ENCODE measurements at places on chromosomes 11 and 22. TPM values are rescaled to one million over a fixed set of nuclear protein-coding genes. Genes with fewer than 3 reads are reported as not detected.
A peak's percentile ranks its signal among the peaks of the same experiment; 100 is the strongest.

Gene OR8U1
- not detected for total RNA-seq

Gene MMP13
- total RNA-seq = not detected

Gene KRTAP5-2
- total RNA-seq = 1.6 TPM

Gene LRRC74B
- total RNA-seq = 6.7 TPM

DNA sequence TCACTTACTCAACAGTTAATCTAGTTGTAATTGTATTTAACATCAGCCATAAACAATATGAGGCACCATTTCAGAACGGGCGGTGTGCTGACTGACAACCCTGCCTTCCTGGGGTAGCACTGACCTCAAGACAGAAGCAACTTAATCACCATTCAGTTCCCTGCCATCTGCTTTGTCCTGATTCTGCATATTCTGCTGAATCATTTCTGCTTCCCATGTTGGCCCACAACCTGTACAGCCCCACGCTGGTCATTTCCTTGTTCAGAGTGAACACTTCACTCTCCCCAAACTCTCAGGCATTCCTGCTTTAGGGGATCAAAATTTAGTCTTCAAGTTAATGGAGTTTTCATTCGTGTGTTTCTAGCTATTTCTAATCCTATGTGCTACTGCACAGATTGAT lies 132.3 kb upstream of the ZBED5 start:
- peak; percentile 83 for ATAC-seq

- ATAC-seq = no peak
Observed at GRCh38 chr11:84465040-84465439, 1162.1 kb downstream of the DLG2 start.

- no peak for ATAC-seq
Observed at GRCh38 chr11:78290293-78291176, 101.8 kb downstream of the USP35 start.

DNA sequence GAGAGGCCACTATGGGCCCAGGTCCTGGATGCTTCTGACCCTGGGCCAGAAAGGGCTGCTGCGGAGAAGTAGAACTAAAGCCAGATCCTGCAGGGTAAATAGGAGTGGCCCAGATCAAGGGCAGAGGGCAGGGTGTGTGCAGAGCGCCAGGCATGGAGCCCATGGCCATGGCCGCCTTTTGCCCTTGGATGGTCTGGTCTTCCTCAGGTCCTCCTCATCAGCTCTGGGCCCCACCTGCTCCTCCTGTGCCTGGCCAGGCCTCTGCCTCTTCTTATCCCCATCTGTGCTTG lies 277.6 kb downstream of the BRD1 start:
- no peak for ATAC-seq

- no peak for ATAC-seq
Observed at GRCh38 chr11:2164081-2164480, 3.1 kb upstream of the INS start.

GRCh38 chr11:112882494-112883381 lies 78.5 kb upstream of the NCAM1 start:
- ATAC-seq = no peak

DNA sequence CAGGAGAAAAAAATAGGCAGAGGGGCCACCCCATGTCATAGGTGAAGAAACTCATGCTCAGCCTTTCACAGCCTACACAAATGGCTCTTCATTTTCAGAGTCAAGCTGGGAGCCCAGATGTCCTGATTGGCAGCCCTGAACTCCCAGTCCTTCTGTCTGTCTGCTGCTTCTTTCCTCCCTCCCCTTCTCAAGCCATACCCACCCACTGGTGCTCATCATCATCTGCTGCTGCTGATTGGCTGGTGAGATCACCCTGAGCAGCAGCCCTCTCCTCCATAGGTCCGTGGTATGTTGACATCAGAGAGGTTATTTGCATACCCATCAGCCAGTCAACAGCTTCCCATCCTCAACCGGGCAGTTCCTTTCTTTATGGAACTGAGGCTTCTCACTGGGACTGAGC lies 46.1 kb upstream of the PRDM11 start:
- peak; percentile 77 for ATAC-seq

- peak; percentile 9 for ATAC-seq
Observed at GRCh38 chr22:39219071-39220039, 25.4 kb downstream of the PDGFB start.

- ATAC-seq = no peak
Observed at GRCh38 chr11:106193956-106194355, 116.5 kb downstream of the AASDHPPT start.

DNA sequence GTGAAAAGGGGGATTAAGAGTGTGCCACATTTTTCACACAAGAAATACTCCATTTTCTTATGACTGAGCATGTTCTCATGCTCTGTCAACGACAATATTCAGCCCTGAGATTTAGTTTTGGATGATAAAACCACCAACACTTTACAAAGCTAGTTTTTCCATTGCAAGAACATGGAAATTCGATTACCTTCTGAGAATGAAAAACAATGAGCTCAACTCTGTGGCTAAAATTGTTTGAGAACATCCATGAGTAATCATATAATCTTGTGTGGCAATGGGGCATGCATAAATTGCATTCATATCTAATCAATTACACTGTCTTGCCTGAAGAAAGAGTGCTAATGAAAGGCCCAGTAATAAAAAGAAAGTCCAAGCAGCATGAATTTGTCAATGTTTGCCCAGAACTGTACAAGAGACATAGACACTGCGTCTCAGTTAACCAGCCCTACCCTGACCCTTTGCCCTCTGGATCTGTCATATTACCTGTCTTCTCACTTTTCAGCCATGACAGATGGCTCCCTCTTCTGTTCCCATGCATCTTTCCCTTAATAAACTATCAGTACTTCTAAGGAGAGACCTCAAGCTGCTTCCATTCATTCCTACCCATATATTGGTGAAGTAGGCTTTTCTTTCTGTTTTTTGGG lies 253.4 kb downstream of the FAM76B start:
- peak; percentile 58 for ATAC-seq

GRCh38 chr11:9876331-9876730 lies 212.5 kb downstream of the SWAP70 start:
- no peak for ATAC-seq
